ENCODE measurements at places on chromosomes 1 and 21.
A peak's percentile ranks its signal among the peaks of the same experiment; 100 is the strongest.

GRCh38 chr1:232463225-232463624 lies 166.7 kb downstream of the SIPA1L2 start:
- no peak for DNase-seq

DNA sequence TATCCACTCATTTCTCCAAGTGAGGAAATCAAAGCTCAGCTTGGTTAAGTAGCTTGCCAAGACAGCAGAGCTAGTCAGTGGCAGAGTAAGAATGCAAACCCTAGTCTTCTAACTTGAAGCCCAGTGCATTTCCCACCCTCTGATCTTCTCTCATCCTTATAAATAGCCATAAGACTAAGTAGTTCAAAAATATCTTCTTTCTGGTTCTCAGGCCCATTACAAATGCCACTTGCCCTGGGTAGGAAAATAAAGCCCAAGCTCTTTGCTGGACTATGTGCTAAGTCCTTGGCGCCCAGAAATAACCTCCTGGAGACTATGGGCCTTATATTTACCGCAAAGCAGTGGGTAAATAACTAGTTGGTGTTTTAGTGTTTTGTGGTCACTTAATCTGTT lies 505.8 kb downstream of the PLPP3 start:
- DNase-seq, result no peak

DNA sequence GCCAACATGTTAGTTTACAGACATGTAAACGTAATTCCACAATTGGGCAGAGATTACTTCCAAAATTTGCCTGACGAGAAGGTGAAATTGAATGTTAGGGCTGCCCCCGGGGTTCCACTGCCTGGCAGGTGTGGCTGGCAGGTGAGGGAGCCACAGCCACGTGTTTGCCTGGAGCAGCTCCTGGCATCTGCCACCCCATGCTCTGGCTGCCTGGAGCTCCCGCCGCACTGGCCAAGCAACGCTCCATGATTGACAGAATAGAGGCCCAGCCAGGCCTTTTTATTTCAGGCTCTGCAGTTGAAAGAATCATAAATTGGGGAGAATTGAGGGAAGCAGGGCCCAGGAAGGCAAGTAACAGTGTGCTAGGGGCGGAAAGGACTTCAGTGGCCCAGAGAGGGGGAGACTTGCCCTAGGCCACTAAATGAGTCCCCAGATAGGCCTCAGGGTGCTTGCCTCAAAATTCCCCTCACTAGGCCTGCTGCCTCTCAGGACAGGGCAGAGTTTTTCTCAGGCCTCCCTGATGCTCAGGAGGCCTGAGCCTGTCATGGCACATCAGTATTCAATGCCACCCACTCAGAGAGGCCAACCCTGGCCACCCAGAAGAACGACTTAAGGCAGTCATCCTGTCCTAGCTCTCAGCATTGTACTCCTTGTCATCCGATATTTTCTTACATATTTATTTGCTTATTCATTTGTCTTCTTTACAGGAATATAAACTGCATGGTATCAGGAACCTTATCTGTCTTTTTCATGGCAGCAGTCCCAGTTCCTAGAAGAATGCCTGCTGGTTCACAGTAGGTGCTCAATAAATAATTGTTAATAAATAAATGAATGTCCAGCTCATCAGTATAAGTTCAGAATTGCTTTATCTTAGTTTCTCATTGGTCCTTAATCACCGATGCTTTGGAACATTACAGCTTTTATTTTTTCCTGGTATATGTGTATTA lies 16.6 kb upstream of the S1PR1 start:
- DNase-seq, result no peak

DNA sequence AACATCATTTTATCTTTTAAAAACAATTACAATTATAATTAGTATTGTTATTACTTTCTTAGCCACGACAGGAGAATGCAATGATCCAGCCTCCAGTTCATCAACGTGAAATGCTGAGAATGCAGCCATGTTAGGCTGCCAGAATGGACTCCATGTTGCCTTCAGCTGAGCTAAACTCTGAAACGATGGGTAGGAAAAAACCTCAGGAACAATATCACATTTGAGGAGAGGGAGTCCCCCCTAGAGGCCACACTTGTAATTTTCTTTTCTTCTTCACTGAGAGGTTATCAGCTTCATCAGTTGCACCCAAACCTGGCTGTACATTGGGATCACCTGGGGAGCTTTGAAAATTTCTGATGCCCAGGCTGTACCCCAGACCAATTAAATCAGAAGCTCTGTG lies 34.6 kb upstream of the DNAH14 start:
- DNase-seq, result no peak

DNA sequence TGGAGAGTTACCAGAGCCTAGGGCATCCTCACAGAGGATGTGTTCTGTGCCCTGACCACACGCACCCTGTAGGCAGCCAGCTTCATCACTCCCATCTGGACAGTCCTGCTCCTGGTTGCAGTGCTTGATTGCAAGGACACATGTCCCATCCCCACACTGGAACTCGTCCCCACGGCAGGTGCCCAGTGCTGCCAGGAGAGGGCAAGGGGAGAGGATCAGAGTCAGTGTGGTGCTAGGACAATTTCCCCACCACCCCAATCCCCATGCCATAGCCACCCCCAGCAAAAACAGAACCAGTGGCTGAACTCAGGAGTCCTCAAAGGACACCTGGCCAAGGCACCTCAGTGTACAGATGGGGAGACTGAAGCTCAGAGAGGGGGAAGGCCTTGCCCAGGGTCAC lies 37.2 kb upstream of the MAGOH start:
- no peak for DNase-seq

DNA sequence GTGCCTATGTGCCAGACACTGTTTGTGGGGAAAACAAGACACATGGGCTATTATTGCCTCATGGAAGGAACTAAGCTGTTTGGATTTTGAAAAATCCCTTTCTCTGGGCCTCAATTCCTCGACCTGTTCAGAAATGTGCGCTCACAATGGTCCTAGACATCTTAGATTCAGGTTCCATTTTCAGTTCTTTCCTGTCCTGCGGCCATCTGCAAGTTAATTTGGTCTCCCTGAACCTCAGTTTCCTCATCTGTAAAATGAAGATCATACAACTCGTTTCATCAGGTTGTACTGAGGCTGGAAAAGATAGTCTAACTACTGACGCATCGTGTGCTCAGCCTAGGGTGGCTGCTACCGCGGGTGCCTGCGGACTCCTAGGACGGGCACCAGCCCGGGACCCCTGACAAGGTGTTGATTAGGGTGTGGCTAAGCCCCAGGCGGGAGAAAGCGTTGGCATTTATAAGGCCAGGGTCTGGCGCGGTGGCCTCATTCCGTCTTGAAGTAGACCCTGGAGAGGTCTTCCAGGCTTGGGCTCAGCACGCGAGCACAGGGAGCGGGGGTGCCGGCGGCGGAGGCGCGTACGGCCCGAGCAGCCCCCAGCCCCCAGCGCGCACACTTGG lies 493 bp upstream of the ELOA start:
- DNase-seq, result no peak

- DNase-seq, result no peak
Observed at GRCh38 chr1:203625628-203626019, 1.0 kb upstream of the ATP2B4 start.

- DNase-seq, result no peak
Observed at GRCh38 chr1:184661801-184662200, 92.9 kb downstream of the EDEM3 start.

GRCh38 chr1:81801651-81802456 lies 1.1 kb downstream of the ADGRL2 start:
- no peak for DNase-seq

DNA sequence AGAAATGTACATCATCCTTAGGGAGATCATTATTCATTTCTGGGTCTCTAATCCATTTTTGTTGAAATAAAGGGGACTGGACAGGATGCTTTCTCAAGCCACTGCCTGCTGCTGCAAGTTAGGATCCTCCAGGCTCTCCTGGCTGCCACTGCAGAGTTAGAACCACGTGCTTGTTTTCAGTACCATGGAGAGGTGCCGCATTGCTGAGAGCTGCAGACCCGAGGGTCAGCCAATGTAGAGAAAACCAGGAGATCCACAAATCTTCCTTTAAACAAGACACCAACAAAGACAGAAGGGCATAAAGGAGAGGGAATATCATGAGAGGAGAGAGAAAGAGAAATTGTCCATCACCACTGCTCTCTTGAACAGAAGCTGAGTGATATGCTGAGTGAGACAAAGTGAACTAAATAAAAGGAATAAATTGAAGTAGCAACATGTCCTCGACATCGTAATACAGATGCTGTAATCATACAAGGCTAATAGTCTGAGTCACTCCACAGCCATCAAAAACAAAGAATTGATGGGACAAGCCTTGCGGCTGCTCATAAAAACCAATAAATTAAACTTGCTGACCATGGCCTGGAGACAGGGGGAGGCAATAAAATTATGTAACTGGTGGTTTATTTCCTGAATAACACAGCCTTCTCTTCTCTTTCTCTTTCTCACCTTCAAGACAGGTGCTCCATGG lies 255.7 kb downstream of the OMA1 start:
- DNase-seq, result no peak

DNA sequence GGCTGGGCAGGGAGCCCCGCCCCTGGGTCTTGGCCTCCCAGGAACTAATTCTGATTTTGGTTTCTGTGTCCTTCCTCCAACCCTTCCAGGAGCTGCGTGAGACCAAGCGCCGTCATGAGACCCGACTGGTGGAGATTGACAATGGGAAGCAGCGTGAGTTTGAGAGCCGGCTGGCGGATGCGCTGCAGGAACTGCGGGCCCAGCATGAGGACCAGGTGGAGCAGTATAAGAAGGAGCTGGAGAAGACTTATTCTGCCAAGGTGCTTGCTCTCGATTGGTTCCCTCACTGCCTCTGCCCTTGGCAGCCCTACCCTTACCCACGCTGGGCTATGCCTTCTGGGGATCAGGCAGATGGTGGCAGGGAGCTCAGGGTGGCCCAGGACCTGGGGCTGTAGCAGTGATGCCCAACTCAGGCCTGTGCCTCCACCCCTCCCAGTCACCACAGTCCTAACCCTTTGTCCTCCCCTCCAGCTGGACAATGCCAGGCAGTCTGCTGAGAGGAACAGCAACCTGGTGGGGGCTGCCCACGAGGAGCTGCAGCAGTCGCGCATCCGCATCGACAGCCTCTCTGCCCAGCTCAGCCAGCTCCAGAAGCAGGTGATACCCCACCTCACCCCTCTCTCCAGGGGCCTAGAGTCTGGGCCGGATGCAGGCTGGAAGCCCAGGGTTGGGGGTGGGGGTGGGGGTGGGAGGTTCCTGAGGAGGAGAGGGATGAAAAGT lies 18.5 kb upstream of the SEMA4A start:
- no peak for DNase-seq

GRCh38 chr1:206886831-206887230 lies 10.4 kb upstream of the IL24 start:
- no peak for DNase-seq

- DNase-seq, result peak; percentile 49
Observed at GRCh38 chr1:198935306-198935921, 296.6 kb downstream of the PTPRC start.

Data from stimulated activated CD8-positive, alpha-beta memory T cell treated with anti-CD3 and anti-CD28 coated beads, Interleukin-12 subunit alpha, Interleukin-12 subunit beta, amount 100 ng/mL, for 4 hours (primary cell).